ENCODE measurements at places on chromosomes 3 and 15. TPM values are rescaled to one million over a fixed set of nuclear protein-coding genes. Genes with fewer than 3 reads are reported as not detected.

DNA sequence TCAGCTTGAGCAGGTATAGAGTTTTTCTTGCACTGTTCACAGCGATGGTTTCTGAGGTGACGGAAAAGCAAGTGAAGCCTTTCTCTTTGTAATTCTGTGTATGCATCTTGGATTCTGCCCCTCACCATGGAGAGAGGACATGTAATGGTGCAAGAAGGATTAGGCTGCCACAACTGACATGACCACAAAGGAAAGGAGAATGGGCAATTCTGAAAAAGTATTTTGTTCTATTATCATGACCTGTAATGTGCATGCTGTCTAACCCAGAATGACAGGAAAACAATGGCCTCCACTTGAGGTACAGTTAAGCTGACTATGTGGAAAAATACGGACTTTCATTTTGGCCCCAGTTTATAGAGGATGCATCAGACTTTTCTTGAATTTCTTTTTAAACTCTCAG lies 226.9 kb downstream of the IL5RA start:
- DNase-seq, result no peak
- no peaks in the 10 kb centered on the region for H3K36me3 ChIP-seq
- H3K27me3 ChIP-seq, result no peaks in the 10 kb centered on the region

GRCh38 chr15:38316311-38316710 lies 63.7 kb downstream of the SPRED1 start:
- no peaks in the 10 kb centered on the region for H3K36me3 ChIP-seq
- no peak for DNase-seq
- no peak overlapping the region for H3K4me3 ChIP-seq
- no peak overlapping the region for H3K27ac ChIP-seq
- H3K27me3 ChIP-seq, result no peaks in the 10 kb centered on the region

GRCh38 chr15:97976766-97977503 lies 16.4 kb downstream of the ARRDC4 start:
- DNase-seq, result no peak
- peaks cover 81% of the 10 kb centered on the region for H3K4me1 ChIP-seq
- peak overlapping the region; percentile 54 for H3K27ac ChIP-seq
- no peak overlapping the region for H3K4me3 ChIP-seq
- H3K36me3 ChIP-seq, result peaks cover 6% of the 10 kb centered on the region

- no peaks in the 10 kb centered on the region for H3K36me3 ChIP-seq
- H3K4me1 ChIP-seq, result no peaks in the 10 kb centered on the region
- H3K27me3 ChIP-seq, result no peaks in the 10 kb centered on the region
- no peak overlapping the region for H3K27ac ChIP-seq
- no peak overlapping the region for H3K4me3 ChIP-seq
Observed at GRCh38 chr3:141642215-141642614, 95.9 kb upstream of the RNF7 start.

DNA sequence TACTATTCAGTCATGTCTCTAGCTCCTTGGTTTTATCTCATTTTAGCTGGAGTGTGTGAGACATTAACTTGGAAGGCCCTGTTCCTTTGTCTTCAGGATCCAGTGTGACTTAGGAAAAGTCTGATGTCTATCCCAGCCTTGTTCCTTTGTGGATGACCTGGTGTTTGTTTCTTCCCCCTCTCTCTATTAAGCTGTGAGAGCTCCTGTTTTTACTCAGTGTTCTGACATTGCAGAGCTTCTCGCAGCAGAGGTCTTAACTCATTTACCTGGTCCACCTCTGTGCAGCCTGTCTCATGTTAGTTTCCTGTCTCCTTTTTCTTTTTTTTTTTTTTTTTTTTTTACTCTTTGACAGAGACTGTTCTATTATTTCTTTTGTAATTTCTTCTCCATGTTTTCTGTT lies 43.1 kb downstream of the KLF13 start:
- DNase-seq, result no peak
- no peaks in the 10 kb centered on the region for H3K36me3 ChIP-seq
- peak overlapping the region; percentile 92 for H3K27ac ChIP-seq
- H3K27me3 ChIP-seq, result no peaks in the 10 kb centered on the region

DNA sequence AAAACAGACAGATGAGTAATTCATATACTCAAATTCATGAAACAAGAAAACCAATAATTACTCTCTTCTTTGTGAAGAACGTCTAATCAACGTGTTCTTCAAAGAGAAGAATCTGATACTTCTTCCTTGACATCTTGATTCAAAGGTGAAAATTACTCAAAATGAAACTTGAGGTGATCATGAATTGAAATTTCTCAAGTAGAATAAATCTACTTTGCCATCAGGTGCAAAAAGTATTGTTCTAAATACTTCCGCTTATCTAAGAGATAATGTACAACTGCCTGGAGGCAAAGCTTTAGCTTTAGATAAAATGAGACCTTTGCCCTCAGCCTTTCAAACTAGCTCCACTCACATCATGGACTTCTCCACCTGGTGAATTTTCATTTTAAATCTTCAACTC lies 13.9 kb upstream of the XXYLT1 start:
- DNase-seq, result no peak
- no peaks in the 10 kb centered on the region for H3K27me3 ChIP-seq
- H3K27ac ChIP-seq, result no peak overlapping the region
- H3K36me3 ChIP-seq, result no peaks in the 10 kb centered on the region
- H3K4me3 ChIP-seq, result no peak overlapping the region
- no peaks in the 10 kb centered on the region for H3K4me1 ChIP-seq

- H3K4me1 ChIP-seq, result peaks cover 18% of the 10 kb centered on the region
- H3K27ac ChIP-seq, result no peak overlapping the region
- no peaks in the 10 kb centered on the region for H3K36me3 ChIP-seq
- DNase-seq, result no peak
- H3K27me3 ChIP-seq, result no peaks in the 10 kb centered on the region
- H3K4me3 ChIP-seq, result no peak overlapping the region
Observed at GRCh38 chr3:136778865-136779264, 26.7 kb upstream of the STAG1 start.

DNA sequence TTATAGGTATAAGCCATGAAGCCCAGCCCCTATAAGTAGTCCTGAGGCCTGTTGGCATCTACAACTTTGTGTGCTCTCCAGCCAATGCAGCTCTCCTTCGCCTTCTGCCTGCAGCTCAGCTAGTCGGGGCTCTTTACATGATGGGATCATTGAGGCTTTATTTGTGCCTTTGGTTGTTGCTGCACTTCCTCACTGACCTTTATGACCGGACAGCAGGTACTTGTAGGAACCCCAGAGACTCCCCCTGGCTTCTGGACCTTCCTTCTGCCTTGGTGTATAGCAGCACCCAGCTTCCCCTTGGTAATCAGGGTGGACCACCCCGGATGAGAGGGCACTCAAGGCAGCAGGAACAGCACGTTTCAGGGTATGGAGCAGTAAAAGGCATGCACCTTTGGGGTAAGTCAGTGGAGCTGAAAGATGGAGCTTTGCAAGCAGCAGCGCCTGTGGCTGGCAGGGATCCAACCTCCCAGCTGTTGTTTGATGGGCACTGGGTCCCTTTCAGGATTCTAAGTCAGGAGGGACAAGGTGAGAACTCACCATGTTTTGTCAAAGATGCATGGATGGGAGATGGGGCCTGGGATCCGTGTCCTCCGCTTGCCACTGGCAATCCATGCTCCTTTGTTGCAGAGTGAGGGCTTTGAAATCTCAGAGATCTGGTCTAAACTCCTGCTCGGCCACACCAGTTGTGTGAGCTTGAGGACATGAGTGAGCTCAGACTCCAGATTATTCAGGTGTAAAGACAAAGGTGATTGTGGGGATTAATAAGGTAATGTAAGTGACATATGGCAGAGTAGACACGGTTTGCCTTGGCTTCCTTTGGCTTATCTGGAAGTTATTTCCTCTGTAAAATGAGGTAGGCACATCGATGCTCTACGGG lies 65.1 kb upstream of the KLF13 start:
- H3K36me3 ChIP-seq, result no peaks in the 10 kb centered on the region
- H3K4me1 ChIP-seq, result peaks cover 13% of the 10 kb centered on the region
- no peaks in the 10 kb centered on the region for H3K27me3 ChIP-seq
- peak; percentile 66 for DNase-seq

The ABI3BP gene
- 1.2 TPM for polyA plus RNA-seq

The GOLGA6L10 gene
- polyA plus RNA-seq, result 3.0 TPM

- no peak overlapping the region for H3K4me3 ChIP-seq
- H3K4me1 ChIP-seq, result peaks cover 6% of the 10 kb centered on the region
- no peaks in the 10 kb centered on the region for H3K27me3 ChIP-seq
- H3K36me3 ChIP-seq, result no peaks in the 10 kb centered on the region
- no peak overlapping the region for H3K27ac ChIP-seq
Observed at GRCh38 chr3:65245133-65246063, 557.6 kb upstream of the ADAMTS9 start.

DNA sequence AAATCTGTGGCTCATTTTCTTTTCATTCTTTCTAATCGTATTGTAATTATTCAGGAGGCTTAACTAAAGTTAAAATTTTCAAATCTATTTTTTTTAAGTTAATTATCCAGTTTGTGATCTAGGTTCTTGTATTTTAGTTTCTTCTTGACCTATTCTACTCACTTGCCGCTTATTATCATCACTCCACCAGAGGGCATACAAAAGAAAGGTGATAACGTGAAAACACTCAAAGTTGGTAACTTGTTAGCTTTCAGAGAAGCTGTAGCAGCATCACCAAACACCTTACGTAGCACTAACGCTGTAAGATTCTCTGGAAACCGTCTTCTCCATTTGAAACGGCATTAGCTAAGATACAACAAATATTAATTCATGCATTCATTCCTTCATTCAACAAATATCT lies 4.8 kb downstream of the GNB4 start:
- no peak for DNase-seq
- no peaks in the 10 kb centered on the region for H3K36me3 ChIP-seq
- no peak overlapping the region for H3K27ac ChIP-seq
- no peak overlapping the region for H3K4me3 ChIP-seq
- no peaks in the 10 kb centered on the region for H3K27me3 ChIP-seq

GRCh38 chr3:149247008-149247710 lies 25.5 kb upstream of the CP start:
- H3K4me3 ChIP-seq, result no peak overlapping the region
- peak overlapping the region; percentile 9 for H3K27ac ChIP-seq
- H3K36me3 ChIP-seq, result no peaks in the 10 kb centered on the region
- peaks cover 25% of the 10 kb centered on the region for H3K4me1 ChIP-seq
- DNase-seq, result no peak

GRCh38 chr15:78456426-78456825 lies 18.4 kb downstream of the IREB2 start:
- H3K36me3 ChIP-seq, result no peaks in the 10 kb centered on the region
- no peak overlapping the region for H3K4me3 ChIP-seq
- H3K27ac ChIP-seq, result no peak overlapping the region
- H3K27me3 ChIP-seq, result no peaks in the 10 kb centered on the region

The PLA2G4F gene
- polyA plus RNA-seq, result 28.8 TPM

DNA sequence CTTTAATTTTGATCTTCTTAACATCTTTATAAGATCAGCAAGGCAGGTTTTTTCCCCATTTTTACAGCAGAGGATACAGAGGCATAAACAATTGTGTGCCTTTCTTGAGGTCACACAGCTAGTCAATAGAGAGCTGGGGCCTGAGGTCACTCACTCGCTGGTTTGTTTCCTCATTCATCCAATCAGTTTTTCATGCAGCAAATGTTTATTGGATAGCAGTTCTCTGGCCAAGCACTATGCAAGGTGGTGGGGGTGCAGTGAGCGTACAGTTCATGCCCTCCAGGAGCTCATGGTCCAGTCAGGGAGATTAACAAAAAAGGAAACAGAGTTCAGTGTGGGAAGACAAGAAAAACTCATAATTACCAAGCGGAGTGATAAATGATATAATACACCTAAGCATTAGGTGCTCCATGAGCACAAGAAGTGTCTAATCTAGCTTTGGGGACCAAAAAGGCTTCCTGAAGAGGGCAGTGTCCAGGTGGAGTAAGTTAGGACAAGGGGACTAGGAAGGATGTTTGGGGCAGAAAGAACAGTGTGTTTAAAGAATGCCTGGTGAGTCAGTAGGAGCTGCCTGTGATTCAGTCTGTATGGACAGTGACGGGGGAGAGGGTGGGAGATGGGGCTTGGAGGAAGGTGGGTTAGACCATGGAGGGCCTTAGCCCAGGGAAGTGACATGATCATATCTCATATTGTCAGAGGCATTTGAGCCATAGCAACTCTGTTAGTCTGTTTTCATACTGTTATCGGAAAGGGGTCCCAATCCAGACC lies 29.3 kb downstream of the MAP2K5 start:
- no peak overlapping the region for H3K4me3 ChIP-seq
- H3K36me3 ChIP-seq, result no peaks in the 10 kb centered on the region
- no peak for DNase-seq
- H3K27ac ChIP-seq, result no peak overlapping the region
- H3K27me3 ChIP-seq, result no peaks in the 10 kb centered on the region

The HTR3E gene
- polyA plus RNA-seq, result 0.54 TPM

The EBLN2 gene
- not detected for polyA plus RNA-seq

- H3K36me3 ChIP-seq, result no peaks in the 10 kb centered on the region
- H3K27me3 ChIP-seq, result no peaks in the 10 kb centered on the region
- H3K4me1 ChIP-seq, result no peaks in the 10 kb centered on the region
- DNase-seq, result no peak
- H3K4me3 ChIP-seq, result no peak within 1 kb of the TSS
Observed at GRCh38 chr3:139006051-139006716, at the start of gene PRR23A. Gene PRR23A (minus strand): TSS chr3:139006268. CDS start chr3:139006268, 0 bp downstream.

- no peak for DNase-seq
- H3K36me3 ChIP-seq, result no peaks in the 10 kb centered on the region
- no peak overlapping the region for H3K4me3 ChIP-seq
- H3K4me1 ChIP-seq, result peaks cover 50% of the 10 kb centered on the region
Observed at GRCh38 chr3:99645277-99646106, 7.1 kb downstream of the COL8A1 start.
